ENCODE measurements at places on chromosomes 16 and 17. TPM values are rescaled to one million over a fixed set of nuclear protein-coding genes. Genes with fewer than 3 reads are reported as not detected.
A peak's percentile ranks its signal among the peaks of the same experiment; 100 is the strongest.

- DNase-seq = no peak
Measured at GRCh38 chr16:8760021-8760420, 37.4 kb downstream of the TMEM186 start.

DNA sequence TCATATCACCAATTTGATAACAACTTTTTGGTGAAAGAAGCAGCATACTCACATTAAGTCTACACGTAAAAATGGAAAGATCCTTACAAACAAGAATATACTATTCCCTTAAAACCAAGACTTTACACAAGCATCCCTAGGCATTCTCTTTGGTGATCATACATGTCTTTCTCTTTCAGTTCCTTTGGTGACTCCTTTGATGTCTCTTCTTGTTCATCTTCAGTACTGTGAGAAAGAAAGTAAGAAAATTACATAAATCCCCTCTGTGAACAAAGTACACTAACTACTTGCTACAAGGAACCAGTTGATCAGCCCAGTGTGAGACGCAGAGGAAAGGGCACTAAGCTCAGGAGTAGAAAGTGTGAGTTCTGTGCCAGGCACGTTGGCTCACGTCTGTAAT lies 59.6 kb upstream of the MTMR4 start:
- no peak for DNase-seq

- DNase-seq = no peak
Measured at GRCh38 chr17:32773856-32774694, 102.8 kb downstream of the MYO1D start.

DNA sequence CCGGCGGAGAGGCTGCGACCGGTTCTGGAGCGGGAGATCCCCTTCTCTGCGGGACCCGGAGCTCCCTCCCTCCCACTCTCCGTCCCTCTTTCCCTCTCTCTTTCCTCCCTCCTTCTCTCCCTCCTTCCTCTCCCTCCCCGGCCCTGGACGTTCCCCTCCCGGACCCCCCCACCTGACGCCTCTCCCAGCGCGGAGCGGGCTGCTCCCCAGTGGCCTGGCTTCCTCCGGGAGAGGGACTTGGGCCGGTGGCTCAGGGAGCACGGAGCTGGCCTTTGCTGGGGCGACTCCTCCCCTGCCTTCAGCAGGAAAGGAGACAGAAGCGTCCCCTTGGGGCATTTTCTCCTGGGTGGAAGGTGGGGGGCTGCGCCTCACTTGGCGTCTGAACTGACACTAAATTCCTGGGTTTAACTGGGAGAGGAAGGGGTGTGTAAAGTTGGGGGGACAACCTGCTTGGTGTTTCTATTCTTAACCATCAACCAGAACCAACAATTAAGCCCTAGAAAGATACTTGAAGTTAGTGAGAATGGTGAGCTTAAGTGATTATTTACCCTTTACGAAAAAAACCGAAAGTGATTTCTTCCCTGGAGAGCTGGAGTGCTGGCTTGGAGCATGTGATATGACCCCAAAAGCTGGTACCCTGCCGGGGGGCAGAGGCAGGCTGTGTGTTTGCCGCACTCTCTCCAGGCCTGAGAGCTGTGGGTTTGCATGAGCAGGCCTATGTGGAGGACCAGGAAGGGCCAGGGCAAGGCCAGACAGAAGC lies 775 bp downstream of the SPIRE2 start:
- no peak for DNase-seq

GRCh38 chr16:88963583-88963982 lies 13.4 kb downstream of the CBFA2T3 start:
- DNase-seq = no peak

Gene CSH2
- polyA plus RNA-seq = not detected

Gene CHST4
- not detected for polyA plus RNA-seq

Gene PGP
- polyA plus RNA-seq = 17.7 TPM

Gene RTN4RL1
- polyA plus RNA-seq = 0.44 TPM

DNA sequence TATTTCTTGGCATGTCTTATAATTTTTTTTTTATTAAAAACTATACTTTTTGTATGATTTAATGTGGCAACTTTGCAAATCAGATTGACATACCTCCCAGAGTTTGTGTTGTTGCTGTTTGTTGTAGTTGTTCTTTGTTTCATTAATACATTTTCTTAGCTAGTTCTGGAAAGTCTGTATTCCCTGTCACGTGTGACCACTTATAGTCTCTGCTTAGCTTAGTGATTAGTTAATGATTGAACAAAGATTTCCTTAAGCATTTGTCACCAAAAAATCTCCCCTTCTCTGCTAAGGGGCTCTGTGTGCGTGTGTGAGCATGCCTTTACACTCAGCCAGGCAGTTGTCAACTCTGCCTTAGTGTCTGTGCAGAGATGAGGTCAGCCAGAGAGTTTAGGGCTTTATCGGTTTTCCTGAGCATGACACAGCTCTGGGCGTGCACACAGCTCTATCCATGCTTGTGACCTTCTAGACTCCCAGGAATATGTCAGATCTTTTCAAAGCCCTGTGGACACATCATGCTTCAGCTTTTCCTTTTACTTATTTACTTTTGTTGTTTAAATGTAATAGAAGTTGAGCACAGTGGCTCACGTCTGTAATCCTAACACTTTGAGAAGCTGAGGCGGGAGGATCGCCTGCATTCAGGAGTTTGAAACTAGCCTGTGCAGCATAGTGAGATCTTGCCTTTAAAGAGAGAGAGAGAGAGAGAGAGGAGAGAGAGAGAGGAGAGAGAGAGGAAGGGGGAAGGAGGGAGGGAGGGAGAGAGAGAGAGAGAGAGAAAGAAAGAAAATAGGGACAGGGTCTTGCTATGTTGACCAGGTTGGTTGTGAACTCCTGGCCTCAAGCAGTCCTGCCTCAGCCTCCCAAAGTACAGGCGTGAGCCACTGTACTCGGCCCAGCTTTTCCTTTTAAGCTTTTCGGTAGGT lies 21.9 kb downstream of the DNAI2 start:
- no peak for DNase-seq

DNA sequence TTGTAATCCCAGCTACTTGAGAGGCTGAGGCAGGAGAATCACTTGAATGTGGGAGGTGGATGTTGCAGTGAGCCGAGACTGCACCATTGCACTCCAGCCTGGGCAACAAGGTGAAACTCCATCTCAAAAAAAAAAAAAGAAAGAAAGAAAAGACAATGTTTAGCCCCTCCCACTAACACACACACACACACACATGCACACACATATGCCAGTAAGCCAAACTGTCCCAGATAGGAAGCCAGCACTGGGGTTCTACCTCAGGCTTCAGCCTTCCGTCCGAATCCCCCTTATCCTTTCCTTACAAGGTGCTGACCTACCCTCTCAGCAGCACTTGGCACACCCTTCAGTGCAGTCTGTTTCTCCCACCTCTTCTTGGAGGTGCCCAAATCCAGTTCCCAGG lies 8.7 kb upstream of the KCNH6 start:
- DNase-seq = no peak

Gene USB1
- polyA plus RNA-seq = 32.8 TPM

DNA sequence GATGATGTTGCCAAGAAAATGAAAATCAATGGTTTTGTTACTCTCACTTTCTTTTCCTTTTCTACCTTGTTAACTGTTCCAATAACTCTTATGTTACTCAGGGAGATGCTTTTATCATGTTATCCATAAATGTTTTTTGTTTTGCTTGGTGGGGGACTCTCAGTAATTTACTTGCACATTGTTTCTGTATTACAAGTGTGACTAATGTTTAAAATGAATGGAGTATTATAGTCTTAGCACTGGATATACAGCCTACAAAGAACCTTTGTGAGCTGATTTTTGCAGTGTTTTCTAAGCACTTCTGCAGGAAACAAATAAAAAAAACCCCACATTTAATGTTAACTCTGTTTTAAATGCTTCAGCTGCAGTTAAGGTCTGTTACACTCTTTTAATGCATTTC lies 12.1 kb downstream of the VMP1 start:
- no peak for DNase-seq

DNA sequence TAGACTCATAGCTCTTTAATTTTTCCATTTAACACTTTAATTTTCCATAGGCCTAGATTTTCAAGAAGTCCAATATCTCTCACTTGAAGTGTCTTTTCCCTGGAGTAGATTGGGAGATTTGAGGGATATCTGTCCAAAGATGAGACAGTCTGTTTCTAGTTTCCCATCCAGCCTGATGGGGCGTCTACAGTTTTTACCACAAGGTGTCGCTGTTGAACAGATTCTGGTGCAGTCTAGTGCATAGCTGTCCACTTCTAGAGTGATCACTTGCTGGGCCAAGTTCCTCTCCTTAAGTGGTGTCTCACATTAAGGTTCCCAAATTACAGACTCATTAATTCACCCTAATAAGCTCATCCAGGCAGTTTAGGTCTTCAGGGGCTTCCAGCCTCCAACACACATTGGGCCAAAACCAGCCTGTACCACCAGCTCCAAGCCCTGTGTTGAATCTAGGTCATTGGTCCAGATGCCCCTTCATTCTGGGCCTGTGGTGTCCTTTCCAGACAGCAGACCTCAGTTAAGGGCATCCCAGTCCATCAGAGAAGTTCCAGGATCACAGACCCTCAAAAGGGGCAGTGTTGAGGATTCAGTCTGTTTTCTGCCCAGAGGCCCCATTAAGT lies 9.4 kb downstream of the SNX20 start:
- peak; percentile 41 for DNase-seq

Gene CHTF8
- 165 TPM for polyA plus RNA-seq

GRCh38 chr17:27577884-27578717 lies 52.9 kb upstream of the LGALS9 start:
- no peak for DNase-seq

Gene TP53TG3C
- not detected for polyA plus RNA-seq

DNA sequence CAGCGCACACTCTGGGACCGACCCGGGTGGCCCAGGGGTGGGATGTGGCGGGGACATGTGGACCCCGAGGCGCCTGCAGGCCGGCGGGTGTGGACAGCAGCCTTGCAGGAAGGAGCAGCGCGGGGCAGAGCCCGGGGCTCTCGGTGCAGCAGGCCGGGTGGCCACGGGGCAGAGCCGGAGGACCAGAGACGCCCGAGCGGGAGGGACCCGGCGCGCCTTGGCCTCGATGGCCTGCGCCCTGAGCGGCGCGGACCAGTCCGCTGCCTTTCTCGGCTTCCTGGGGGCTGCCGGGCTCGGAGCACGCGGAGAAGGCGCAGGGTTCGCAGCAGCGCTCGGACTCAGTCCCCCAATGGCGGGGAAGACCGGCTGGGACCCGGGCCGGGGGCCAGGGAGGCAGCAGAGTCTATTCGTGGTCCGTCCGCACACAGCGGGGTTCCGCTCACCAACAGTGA lies 43.4 kb downstream of the OSBPL7 start:
- no peak for DNase-seq

- no peak for DNase-seq
Measured at GRCh38 chr16:8550728-8551387, 39.5 kb downstream of the TMEM114 start.

DNA sequence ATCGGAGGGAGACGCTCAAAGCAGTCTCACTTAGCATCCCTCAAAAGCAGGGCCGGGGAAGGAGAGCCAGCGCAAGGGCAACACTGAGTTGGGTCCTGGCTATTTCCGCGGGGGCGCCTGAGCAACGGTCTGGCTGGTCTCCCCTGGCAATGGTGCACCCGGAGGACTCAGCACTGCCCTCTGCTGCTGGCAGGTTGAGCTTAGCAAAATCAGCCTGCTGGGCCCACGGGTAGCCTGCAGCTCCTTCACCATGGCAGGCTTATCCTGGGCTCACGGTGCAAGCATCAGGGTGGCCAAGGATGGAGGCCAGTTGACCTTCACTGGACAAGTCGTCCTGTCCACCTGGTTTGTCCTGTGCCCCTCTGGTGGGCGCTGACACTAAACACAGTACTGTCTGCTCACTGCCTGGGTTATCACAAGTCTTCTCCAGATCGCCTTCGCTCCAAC lies 14.4 kb upstream of the ALDH3A1 start:
- DNase-seq = peak; percentile 53

Gene KRT31
- polyA plus RNA-seq = not detected

Gene TBX21
- 0.42 TPM for polyA plus RNA-seq

DNA sequence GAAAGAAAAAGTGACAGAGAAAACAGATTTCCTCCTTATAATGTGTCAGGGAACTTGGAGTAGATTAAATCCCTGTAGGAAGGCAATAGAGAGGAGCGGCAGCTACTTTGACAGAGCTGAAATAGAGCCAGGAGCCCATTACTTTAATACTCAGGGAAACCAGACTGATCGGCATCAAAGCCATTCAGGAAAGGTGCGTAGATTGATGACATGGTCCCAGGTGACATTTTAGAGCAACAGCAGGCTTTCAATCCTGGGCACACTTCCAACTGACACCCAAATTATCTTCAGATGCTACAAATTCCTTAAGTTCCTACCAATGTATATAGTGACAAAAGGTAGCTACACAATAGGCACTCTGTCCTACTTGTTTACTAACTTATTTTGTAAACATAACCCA lies 821.5 kb downstream of the CDH8 start:
- no peak for DNase-seq

DNA sequence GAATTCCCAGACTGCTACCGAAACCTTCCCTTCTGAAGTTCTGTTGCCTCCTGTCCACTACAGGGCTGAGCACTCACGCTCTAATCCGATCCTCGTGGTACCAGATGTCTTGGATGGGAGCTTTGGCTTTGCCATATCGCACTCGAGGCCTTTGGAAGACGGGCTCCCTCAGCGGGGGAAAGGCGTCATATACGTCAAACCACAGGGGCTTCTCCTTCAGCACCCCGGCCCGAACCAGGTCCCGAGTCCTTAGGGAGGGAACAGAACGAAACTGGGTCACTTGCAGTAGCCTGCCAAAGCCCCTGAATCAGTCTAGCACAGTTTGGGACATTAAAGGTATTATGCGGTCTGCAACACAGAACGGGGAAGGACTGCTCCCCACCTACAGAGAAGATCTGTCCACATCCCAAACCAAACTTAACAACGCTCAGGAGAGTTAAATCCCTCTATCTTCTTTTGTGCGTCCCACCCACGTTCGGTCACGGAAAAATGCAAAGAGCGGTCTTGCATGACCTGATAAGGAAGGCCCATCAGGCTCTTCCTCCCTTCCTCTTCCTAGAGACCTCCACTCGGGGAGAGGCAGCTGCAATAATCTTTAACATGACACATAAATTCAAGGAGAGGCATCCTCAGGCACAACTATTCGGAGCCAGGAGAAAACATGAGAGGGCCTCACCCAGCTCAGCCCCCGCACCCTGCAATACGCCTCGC lies 526 bp downstream of the MRPS23 start:
- no peak for DNase-seq

Gene MYL4
- not detected for polyA plus RNA-seq

DNA sequence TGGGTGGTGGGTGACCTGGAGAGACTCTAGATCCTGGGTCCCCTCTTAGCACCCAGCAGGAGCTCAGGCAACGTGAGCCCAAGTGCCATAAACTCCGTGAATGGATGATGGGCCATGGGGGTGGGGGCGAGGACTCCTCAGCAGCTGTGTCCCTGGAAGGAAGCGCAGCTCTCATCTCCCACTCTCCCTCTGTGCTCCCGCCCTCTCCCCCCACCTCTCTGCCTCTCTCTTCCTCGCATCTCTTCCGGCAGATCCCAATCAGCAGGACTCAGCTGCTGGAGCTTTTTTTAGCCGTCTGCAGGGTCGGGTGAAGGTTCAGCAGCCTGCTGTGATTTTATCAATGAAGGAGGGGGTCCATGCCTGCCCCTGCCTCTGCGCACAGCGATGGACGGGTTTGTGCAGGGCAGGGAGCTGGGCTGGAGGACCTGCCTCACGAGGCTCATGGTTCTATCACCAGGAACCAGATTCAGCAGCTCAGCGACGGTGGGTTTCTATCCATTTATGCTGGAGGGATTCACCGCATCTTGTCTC lies 8.3 kb downstream of the CCR7 start:
- no peak for DNase-seq

GRCh38 chr16:82793528-82794245 lies 166.9 kb downstream of the CDH13 start:
- DNase-seq = no peak

Gene RSAD1
- polyA plus RNA-seq = 78.8 TPM

Gene ACSM2A
- polyA plus RNA-seq = not detected

Measured in naive thymus-derived CD8-positive, alpha-beta T cell (primary cell).